Thyroid gland (tissue), 4 donors: ENCODE measurements at places on chromosomes 7 and 10. TPM values are rescaled to one million over a fixed set of nuclear protein-coding genes. Genes with fewer than 3 reads are reported as not detected.

CRCP gene
- 49.6 TPM for total RNA-seq

CUZD1 gene
- not detected for total RNA-seq

ELFN1 gene
- 0.11 TPM for total RNA-seq

GHRHR gene
- total RNA-seq: not detected

NYAP1 gene
- not detected for total RNA-seq

ADAM22 gene
- total RNA-seq: 19.2 TPM

MDH2 gene
- 77.4 TPM for total RNA-seq

- DNase-seq: no peak
- no peak overlapping the region for H3K27ac ChIP-seq
- no peaks in the 10 kb centered on the region for H3K27me3 ChIP-seq
- H3K36me3 ChIP-seq: no peaks in the 10 kb centered on the region
- H3K4me3 ChIP-seq: no peak overlapping the region
- H3K4me1 ChIP-seq: peaks cover 12% of the 10 kb centered on the region
Measured at GRCh38 chr10:45589868-45590267, 82.7 kb downstream of the ZFAND4 start.

DNA sequence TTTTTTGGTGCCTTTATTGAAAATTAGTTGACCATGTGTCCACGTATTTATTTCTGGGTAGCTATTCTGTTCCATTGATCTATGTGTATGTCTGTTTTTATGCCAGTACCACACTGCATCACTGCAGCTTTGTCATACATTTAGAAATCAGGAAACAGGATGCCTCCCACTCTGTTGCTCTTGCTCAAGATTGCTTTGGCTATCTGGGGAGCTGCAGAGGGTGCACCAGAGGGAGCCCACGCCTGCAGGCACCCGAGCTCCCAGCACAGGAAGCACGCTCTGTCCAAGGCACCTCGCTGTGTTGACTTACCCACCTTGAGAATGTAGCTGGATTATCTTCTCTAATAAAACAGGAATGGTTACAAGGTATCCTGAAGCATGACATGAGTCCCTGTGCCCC, 301.7 kb downstream of the TCERG1L start:
- H3K36me3 ChIP-seq: no peaks in the 10 kb centered on the region
- no peaks in the 10 kb centered on the region for H3K4me1 ChIP-seq
- no peak overlapping the region for H3K27ac ChIP-seq
- DNase-seq: no peak
- H3K4me3 ChIP-seq: no peak overlapping the region

- peaks cover 11% of the 10 kb centered on the region for H3K4me1 ChIP-seq
- DNase-seq: no peak
- H3K27ac ChIP-seq: no peak overlapping the region
Measured at GRCh38 chr10:114303556-114303955, 64.5 kb downstream of the VWA2 start.

DNA sequence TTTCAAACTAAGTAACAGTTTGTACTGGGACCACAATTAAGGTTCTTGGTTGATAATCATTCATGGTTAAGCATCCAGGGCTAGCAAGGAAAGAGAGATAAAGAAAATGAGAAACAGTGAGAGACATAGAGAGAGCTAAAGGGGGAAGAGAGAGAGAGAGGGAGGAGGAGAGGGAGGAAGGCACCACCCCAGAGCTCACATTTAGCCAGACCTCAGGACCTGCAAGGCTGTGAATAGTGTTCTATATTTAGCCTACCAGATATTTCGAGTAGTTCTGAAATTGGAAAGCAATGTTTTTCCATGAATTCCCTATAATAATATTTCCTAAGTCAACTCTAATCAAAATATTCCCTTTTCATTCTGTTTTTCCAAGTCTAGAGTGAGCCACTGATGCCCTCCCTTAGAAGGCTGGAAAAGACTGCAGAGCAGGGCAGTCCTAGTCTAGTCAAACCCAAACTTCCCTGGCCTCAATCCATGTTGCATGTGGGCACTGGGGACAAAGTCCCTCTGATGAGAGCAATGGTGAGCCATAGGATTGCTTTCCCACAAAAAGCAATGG, 119.4 kb upstream of the INHBA start:
- no peak overlapping the region for H3K27ac ChIP-seq
- no peak for DNase-seq
- no peaks in the 10 kb centered on the region for H3K4me1 ChIP-seq
- no peaks in the 10 kb centered on the region for H3K27me3 ChIP-seq
- H3K36me3 ChIP-seq: no peaks in the 10 kb centered on the region

DNA sequence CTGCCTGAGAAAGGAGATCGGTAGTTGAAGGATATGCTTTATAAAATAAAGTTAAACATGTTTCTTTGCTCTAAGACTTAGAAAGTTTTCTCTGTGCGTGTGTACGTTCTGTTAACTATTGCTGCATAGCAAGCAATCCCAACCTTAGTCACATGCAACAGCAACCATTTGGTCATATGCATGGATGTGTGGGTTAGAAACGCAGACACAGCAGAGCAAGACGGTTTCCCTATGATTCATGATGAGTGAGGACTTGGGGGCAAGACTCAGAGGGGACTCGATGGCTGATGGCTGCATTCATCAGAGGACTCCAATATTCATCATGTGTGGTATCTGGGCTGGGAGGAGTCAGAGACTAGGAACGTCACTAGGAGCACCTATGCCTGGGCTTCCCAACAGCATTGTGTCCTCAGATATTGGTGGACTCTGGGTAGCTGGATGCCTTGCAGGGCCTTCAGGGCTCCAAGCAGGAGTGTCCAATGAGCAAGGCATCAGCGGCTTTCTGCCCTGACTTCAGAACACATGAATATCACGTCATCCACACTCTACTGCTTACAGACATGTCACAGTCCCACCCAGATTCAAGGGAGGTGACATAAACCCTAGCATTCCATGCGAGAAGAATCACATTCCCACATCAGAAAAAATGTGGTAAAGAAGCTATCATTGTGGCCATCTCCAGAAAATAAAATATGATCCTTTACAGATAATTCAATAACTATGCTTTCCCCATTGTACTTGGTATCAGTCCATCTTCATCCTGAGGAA, 731.2 kb downstream of the TNS3 start:
- peaks cover 6% of the 10 kb centered on the region for H3K4me1 ChIP-seq
- no peak for DNase-seq
- no peak overlapping the region for H3K27ac ChIP-seq
- no peak overlapping the region for H3K4me3 ChIP-seq

GRCh38 chr7:30112103-30112713, 22.6 kb upstream of the MTURN start:
- H3K4me3 ChIP-seq: no peak overlapping the region
- no peak overlapping the region for H3K27ac ChIP-seq
- no peak for DNase-seq
- no peaks in the 10 kb centered on the region for H3K4me1 ChIP-seq

DNA sequence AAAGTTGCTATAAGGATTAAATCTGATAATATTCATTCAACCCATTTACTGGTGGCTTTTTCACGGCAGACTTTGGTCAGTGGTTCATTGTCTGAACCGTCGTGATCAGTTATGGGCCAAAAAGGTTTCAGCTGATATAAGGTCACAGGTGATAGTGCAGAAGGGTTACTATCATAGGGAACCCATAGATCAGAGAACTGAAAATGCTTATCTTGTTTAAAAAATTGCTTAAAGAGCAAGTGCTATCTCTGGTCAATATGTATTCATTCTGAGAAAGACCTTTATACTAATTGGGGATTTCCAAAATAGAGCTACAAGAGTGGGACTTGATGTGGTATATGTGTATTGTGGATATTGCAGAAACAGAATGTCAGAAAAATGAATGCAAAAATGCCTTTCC, 147.8 kb upstream of the SEMA3E start:
- no peak for DNase-seq
- no peaks in the 10 kb centered on the region for H3K4me1 ChIP-seq
- no peaks in the 10 kb centered on the region for H3K27me3 ChIP-seq
- H3K36me3 ChIP-seq: no peaks in the 10 kb centered on the region

GRCh38 chr10:103916254-103916653, 1.7 kb downstream of the STN1 start:
- H3K36me3 ChIP-seq: no peaks in the 10 kb centered on the region
- DNase-seq: no peak
- H3K27me3 ChIP-seq: no peaks in the 10 kb centered on the region
- no peak overlapping the region for H3K4me3 ChIP-seq
- H3K4me1 ChIP-seq: peaks cover 28% of the 10 kb centered on the region

- no peaks in the 10 kb centered on the region for H3K36me3 ChIP-seq
- no peak overlapping the region for H3K27ac ChIP-seq
- no peak for DNase-seq
- no peaks in the 10 kb centered on the region for H3K4me1 ChIP-seq
- no peak overlapping the region for H3K4me3 ChIP-seq
- H3K27me3 ChIP-seq: no peaks in the 10 kb centered on the region
Measured at GRCh38 chr7:110531186-110531585, 559.7 kb upstream of the LRRN3 start.

GRCh38 chr10:117740691-117741222, 198.2 kb downstream of the EMX2 start:
- H3K4me1 ChIP-seq: no peaks in the 10 kb centered on the region
- H3K27me3 ChIP-seq: no peaks in the 10 kb centered on the region
- H3K4me3 ChIP-seq: no peak overlapping the region
- no peaks in the 10 kb centered on the region for H3K36me3 ChIP-seq

DNA sequence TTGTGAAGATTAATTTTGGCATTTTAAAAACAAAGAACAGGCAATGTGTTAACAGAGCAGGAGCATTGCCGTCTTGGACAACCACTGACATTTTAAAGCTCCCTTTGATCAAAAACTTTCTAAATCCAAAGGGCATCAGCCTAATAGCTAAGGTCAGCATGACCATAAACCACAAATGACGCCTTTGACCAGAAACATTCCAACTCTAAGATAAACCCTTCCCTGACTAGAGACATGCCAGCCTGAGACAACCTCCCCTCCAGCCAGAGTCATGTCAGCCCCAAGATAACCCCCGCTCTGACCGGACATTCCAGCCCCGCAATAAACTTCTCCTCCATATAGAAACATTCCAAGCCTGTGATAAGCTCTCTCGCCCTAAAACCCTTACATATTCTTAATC, 949.4 kb upstream of the POT1 start:
- no peak for DNase-seq

- DNase-seq: no peak
- H3K27ac ChIP-seq: no peak overlapping the region
- no peaks in the 10 kb centered on the region for H3K36me3 ChIP-seq
- no peaks in the 10 kb centered on the region for H3K27me3 ChIP-seq
Measured at GRCh38 chr7:138499340-138499739, 39.3 kb downstream of the TRIM24 start.

GRCh38 chr7:45123913-45124710, 12.6 kb upstream of the TBRG4 start:
- no peak overlapping the region for H3K27ac ChIP-seq
- H3K4me1 ChIP-seq: no peaks in the 10 kb centered on the region
- no peaks in the 10 kb centered on the region for H3K27me3 ChIP-seq
- DNase-seq: no peak
- H3K36me3 ChIP-seq: no peaks in the 10 kb centered on the region

GRCh38 chr10:33334153-33334804, at the start of gene NRP1:
TSS of gene NRP1 (minus strand) at chr10:33334667. CDS start at chr10:33334382, 285 bp downstream.
- no peaks in the 10 kb centered on the region for H3K27me3 ChIP-seq
- peak within 1 kb of the TSS; percentile 59 for H3K4me3 ChIP-seq
- H3K36me3 ChIP-seq: no peaks in the 10 kb centered on the region
- peak; percentile 43 for DNase-seq
- peaks cover 21% of the 10 kb centered on the region for H3K4me1 ChIP-seq

DNA sequence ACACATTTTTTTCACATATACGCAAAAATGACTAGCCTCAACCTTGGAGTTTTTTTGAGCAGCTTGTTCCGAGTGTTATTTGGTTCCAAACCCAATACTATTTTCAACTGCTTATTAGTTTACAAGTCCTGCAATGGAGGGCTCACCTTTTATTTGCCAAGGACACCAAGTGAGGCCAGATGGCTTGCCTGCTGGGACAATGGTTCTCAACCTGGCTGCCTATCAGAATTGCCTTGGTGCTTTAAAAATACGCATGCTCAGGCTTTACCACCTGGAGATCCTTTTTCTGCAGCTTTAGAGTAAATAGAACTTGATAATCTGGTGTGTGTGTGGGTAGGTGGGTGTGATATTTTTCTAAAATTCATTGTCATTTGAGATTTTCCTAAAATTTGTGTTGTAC, 276.8 kb downstream of the MTERF1 start:
- H3K27ac ChIP-seq: no peak overlapping the region
- H3K27me3 ChIP-seq: no peaks in the 10 kb centered on the region
- no peak for DNase-seq
- H3K36me3 ChIP-seq: no peaks in the 10 kb centered on the region
- no peaks in the 10 kb centered on the region for H3K4me1 ChIP-seq

DNA sequence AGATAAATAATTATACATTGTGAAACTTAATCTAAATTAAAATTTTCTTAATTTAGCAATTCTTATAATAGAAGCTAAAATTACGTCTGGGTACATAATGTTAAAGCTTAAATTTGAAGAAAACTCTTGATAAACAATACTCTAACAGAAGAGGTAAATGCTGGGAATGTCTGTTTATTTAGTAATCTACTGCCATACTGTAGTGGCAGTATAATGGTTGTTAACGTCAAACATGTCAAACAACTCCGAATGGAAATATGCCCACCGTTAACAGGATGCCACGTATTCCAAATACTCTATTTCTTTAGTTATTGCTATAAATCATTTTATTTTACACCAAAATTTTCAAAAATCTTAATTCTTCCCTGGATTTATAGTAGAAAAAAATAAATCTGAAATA, 40.0 kb upstream of the PTPN12 start:
- H3K27me3 ChIP-seq: no peaks in the 10 kb centered on the region
- H3K4me3 ChIP-seq: no peak overlapping the region
- no peak overlapping the region for H3K27ac ChIP-seq
- no peaks in the 10 kb centered on the region for H3K36me3 ChIP-seq

DNA sequence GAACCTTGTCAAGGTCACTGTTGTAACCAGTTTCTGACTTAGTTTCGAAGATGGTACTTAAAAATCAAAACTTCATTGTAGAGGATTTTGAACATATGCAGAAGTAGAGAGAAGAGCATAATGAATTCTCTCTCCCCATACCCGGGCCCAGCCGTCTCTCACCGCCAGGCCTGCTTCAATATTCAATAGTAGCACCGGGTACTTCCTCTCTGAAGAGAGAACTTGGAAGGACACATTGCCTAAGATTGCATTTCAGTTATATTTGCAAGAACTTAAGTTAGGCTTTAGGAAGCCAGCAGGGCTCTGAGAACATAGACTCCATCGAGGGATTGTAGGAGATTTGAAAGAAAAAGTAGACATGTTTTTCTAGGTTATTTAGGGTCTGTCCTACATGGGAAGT, 19.1 kb downstream of the LMTK2 start:
- H3K4me3 ChIP-seq: no peak overlapping the region
- no peak for DNase-seq
- no peaks in the 10 kb centered on the region for H3K27me3 ChIP-seq
- no peak overlapping the region for H3K27ac ChIP-seq

DNA sequence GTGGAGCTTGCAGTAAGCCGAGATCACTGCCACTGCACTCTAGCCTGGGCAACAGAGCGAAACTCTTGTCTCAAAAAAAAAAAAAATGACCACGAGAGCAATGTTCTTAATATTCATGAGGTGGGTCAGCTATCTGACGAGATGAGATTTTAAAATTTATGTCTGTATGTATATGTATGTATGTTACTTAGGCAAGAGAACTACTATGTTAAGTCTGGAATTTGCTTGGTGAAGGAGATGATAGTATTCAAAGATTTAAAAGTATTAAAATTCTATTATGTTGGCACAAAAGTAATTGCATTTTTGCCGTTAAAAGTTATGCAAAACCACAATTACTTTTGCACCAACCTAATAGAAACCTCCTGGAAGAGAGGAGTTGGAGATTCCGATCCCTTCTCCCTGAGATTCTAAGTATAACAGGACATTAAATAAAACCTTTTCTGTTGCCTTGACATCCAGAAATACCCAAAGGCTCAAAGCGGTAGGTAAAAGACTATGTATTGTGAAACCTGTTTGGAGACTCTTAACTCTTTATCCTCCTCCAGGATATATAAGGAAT, 114.3 kb upstream of the TNS3 start:
- no peaks in the 10 kb centered on the region for H3K27me3 ChIP-seq
- H3K4me3 ChIP-seq: no peak overlapping the region
- no peak overlapping the region for H3K27ac ChIP-seq
- DNase-seq: no peak
- H3K4me1 ChIP-seq: no peaks in the 10 kb centered on the region
- no peaks in the 10 kb centered on the region for H3K36me3 ChIP-seq
